ENCODE measurements at places on chromosomes 4 and X. TPM values are rescaled to one million over a fixed set of nuclear protein-coding genes. Genes with fewer than 3 reads are reported as not detected.

FOXR2 gene
- not detected for total RNA-seq

S100P gene
- not detected for total RNA-seq

FRG2 gene
- total RNA-seq: not detected

PAGE2 gene
- not detected for total RNA-seq

PPBP gene
- total RNA-seq: not detected

EVC2 gene
- total RNA-seq: 11.5 TPM

TBX22 gene
- not detected for total RNA-seq

GLRA2 gene
- total RNA-seq: not detected

KLHL13 gene
- total RNA-seq: 22.1 TPM

Measured in thoracic aorta endothelial cell (primary cell).